ENCODE measurements at places on chromosomes 3 and 15. TPM values are rescaled to one million over a fixed set of nuclear protein-coding genes. Genes with fewer than 3 reads are reported as not detected.

SIAH2 gene
- 6.6 TPM for polyA plus RNA-seq

TM4SF1 gene
- polyA plus RNA-seq: not detected

ZBED2 gene
- polyA plus RNA-seq: not detected

EFHB gene
- polyA plus RNA-seq: 0.95 TPM

SIDT1 gene
- polyA plus RNA-seq: 24.7 TPM

Data from GM12878 (cell line).